ENCODE measurements at places on chromosomes 5 and 9.

DNA sequence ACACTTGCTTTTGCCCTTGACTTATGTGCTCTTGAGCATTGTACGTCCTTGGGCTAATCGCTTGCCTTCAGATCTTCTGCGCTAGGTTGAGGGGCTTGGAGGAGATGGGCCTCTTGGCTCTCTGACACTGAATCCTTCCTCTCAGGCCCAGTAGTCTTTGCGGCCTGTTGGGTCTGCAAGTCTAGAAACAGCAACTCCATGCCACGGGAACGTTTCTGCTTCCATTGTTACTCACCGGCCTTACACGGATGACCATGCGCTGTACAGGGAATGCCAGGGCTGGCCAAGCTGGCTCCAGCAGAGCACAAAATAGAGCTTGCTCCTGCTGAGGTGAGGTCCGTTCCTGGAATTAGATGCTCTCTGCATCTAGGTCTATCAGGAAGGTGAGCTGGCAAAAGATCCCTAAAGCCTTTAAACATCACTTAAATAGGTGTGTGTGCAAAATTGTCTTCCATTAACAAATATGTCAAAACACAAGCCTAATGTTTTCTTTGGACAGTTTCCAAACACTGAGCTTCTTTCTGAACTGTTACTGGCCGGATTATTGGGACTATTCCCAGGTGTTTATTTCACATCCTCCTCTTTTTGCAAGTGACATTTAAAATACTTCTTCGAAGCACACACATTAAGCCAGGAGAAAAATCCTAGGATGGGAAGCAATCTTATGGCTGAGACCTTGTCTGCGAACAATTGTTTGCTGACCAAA is 29.7 kb downstream of the DAPK1 start:
- no peak for DNase-seq

GRCh38 chr5:465591-466403 is 22.8 kb downstream of the EXOC3 start:
- no peak for DNase-seq

DNA sequence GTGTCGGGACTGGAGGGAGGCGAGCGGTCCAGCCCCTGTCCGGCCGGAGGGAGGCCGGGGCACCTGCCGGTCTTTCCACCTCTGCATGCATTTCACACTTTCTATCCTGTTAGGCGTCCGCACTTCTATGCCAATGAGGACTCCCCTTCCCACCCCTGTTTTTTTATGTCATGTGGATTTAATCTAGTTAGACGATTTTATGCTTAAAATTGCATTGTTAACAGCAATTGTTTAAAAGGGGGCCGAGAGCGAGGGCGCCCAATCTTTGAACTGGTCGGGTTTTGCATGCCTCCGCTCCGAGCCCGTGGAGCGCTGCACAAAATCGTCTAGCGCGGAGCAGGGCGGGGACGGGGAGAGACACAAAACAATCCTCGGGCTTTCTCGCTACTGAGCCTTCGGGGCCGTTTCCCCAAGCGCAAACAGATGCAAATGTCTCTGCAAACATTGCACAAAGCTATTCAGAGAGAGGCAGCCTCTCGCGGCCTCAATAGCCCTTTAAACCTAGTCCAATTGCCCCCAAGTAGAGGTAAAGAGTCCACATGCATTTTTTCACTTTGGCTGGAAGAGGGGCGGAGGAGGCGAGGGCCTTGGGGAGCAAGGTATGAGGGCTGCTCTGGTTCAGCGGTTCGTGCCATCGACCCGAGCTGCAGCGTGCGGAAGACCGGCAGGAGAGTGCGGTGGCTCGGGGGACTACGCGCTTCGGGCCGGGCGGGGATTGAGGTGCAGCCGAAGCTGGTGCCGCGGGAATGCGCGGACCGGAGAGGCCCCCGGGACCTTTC is 37.5 kb upstream of the TIFAB start:
- no peak for DNase-seq

GRCh38 chr5:125882061-125882460 is 541.1 kb upstream of the GRAMD2B start:
- no peak for DNase-seq

All from EH (cell line).